Osteoblast (primary cell): ENCODE measurements at places on chromosomes 13 and 19. TPM values are rescaled to one million over a fixed set of nuclear protein-coding genes. Genes with fewer than 3 reads are reported as not detected.

Gene EBI3
- not detected in 2 replicates for total RNA-seq

- H3K4me1 ChIP-seq, result peaks cover 20% of the 10 kb centered on the region
- no peaks in the 10 kb centered on the region for H3K36me3 ChIP-seq
- H3K27ac ChIP-seq, result peak overlapping the region; percentile 59
These were observed 286.5 kb downstream of the MYO16 start for GRCh38 chr13:108915634-108916512.

DNA sequence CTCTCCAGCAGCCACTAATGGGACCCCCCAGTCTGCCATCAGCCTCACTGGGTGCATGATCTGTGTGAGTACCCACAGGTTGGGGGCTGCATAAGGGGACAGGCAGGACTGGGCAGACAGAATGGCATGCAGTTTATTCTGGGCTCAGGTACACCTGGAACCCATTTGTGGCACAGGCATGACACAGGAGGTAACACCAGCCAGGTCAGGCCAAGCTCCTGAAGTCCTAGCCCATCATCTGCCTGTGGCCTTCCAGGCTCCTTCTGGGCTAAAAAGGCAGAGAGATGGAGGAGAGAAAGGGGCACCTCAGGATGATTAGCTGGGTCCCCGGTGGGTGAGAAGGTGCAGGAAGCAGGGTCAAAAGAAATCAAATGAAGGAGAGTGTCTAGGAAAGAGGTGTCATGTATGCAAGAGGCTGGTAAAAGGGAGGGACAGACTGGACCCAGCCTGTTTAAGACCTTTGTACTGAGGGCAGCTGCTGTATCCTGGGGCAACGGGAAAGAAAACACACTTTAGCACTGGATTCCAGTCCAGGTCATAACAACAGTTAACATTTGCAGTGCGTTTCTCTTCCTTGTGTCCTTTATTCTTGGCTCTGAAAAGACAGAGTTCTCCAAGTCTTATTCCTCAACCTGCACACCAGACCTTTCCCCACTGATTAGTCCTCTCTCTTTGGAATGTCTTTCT, 20.2 kb upstream of the DGKH start:
- H3K4me3 ChIP-seq, result no peak overlapping the region
- no peaks in the 10 kb centered on the region for H3K27me3 ChIP-seq
- DNase-seq, result no peak
- H3K36me3 ChIP-seq, result no peaks in the 10 kb centered on the region

DNA sequence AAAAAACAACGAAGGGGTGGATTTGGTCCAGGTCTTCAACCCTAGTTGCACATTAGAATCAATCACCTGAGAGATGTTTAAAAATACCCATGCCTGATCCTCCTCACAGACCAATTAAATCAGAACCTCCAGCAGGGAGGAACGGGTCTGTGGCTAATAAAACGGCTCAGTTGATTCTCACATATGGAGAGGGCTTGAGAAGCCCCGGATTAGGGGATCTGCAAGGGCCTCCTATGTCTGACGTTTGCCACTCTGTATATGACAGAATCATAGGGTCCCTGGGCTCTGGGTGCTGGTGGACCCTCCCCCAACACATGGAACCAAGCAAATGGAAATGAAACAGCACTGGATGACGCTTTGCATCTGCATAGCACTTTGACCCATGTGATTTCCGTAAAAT, 36.7 kb upstream of the C13orf42 start:
- no peak overlapping the region for H3K27ac ChIP-seq
- peaks cover 32% of the 10 kb centered on the region for H3K27me3 ChIP-seq
- H3K4me3 ChIP-seq, result no peak overlapping the region
